Activated CD8-positive, alpha-beta memory T cell treated with anti-CD3 and anti-CD28 coated beads, Interleukin-2, amount 50 U/mL, for 48 hours (primary cell): ENCODE measurements at places on chromosomes 7 and 10.

DNA sequence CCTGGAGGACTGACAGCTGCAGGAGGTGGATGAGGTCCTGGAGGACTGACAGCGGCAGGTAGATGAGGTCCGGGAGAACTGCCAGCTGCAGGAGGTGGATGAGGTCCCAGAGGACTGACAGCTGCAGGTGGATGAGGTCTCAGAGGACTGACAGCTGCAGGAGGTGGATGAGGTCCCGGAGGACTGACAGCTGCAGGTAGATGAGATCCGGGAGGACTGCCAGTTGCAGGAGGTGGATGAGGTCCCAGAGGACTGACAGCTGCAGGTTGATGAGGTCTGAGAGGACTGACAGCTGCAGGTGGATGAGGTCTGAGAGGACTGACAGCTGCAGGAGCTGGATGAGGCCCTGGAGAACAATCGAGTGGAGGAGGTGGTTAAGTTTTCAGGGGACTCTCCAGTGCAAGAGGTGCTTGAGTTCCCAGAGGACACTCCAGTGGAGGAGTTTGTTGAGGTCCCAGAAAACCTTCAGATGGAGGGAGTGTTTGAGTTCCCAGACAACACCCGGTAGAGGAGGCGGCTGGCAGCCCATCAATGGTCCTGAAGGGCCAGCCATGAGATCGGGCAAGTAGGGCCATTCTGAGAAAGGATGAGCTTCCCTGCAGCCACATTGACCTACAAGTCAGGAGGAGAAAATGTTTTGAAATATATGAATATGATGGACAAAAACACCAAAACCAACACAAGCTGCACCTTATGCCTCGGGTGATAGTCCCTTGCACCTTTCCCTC lies 4.7 kb upstream of the EIF5AL1 start:
- no peak for DNase-seq

- DNase-seq = no peak
Observed at GRCh38 chr10:48700493-48700892, 15.8 kb downstream of the WDFY4 start.

DNA sequence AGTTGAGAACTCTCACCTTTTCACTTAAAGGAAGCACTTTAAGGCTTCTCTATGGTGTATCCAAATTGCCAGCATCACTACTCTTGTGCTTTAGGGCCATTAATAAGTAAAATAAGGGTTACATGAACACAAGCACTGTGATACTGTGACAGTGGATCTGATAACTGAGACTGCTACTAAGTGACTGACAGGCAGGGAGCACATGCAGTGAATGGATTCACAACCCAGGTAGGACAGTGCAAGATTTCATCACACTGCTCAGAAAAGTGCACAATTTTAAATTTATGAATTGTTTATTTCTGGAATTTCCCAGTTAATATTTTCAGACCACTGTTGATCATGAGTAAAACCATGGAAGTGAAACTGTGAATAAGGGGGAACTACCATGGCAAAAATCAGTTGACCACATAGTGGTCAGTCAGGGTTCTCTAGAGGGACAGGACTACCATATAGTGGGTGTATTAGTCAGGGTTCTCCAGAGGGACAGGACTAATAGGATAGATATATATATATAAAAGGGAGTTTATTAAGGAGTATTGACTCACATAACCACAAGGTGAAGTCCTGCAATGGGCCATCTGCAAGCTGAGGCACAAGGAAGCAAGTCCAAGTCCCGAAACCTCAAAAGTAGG lies 20.9 kb upstream of the CYP51A1 start:
- DNase-seq = no peak

- DNase-seq = no peak
Observed at GRCh38 chr7:100371561-100372171, 1.6 kb upstream of the PILRA start.

GRCh38 chr7:72313906-72314305 lies 98.2 kb downstream of the CALN1 start:
- no peak for DNase-seq

- no peak for DNase-seq
Observed at GRCh38 chr7:98930464-98930863, 52.1 kb downstream of the TRRAP start.

- no peak for DNase-seq
Observed at GRCh38 chr10:43256531-43257346, 10.1 kb downstream of the RASGEF1A start.

DNA sequence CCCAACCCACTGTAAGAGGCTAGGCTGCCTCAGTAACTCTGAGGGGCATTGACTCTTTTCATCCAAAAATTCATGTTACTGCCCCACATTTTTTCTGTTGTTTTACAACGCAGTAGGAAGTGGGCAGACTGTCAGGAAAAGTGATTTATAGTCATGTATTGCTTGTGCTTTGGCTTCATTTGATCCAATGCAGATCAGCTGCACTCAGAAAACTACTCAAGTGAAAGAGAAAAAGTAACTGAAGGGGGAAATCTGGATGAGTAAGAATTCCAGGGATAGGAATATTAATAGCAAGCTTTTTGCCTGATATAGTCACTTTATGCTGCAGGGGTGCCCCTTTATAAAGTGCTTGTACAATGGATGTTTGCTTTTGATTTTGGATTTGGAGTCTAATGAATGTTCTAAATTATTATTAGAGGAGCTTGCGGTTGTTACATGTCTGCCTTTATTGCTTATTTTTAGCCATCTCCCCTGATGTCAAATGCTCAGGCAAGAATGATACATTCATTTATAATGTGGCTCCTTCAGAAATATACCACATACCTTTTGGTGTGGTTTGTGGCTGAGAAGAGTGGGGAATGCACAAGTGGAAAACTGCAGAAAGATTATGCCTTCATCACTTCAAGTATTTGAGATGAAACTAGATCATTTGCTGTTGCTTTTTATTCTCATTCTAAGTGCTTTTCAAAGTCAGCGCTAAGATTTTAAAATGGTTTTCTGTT lies 86.1 kb downstream of the EGFR start:
- no peak for DNase-seq

DNA sequence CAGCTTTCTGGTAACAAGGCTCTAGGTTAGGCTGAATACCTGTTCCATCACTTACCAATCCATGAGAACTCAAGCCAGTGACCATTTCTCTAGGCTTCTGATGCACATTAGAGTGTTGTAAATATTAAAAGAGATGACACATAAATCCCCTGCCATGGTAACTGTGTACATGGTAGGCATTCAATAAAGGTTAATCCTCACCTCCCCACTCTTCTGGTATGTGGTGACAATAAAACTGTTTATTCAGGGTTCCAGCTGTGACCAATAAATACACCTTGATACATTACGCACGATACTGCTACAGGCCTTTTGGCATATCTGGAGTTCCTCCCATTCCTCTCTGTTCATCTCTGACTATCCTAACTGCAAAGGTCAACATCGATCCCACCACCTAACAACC lies 171.9 kb downstream of the SRPK2 start:
- DNase-seq = no peak

DNA sequence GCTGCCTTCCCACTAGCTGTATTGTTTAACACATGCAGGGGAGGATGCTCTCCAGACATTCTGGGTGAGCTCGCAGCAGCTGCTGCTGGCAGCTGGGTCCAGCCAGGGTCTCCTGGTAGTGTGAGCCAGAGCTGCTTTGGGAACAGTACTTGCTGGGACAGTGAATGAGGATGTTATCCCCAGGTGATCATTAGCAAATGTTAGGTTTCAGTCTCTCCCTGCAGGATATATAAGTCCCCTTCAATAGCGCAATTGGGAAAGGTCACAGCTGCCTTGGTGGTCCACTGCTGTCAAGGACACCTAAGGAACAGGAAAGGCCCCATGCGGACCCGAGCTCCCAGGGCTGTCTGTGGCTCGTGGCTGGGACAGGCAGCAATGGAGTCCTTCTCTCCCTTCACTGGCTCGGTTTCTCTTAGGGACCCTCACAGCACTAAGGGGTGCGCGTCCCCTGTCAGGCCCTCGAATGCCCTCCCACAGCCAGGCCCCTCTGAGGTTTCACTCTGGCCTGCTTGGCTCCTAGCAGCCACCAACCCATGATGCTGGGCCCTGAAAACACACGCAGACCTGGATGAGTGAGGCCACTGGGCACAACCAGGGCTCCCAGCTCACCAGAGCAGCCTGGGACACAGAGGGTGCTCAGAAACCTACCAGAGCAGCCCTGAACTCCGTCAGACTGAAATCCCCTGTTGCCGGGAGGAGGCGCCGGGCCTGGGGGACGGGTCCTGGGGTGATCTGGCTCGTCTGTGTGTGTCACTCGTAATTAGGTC lies 173.0 kb upstream of the LANCL2 start:
- DNase-seq = no peak

GRCh38 chr7:23114896-23115295 lies 9.3 kb downstream of the KLHL7 start:
- DNase-seq = no peak

DNA sequence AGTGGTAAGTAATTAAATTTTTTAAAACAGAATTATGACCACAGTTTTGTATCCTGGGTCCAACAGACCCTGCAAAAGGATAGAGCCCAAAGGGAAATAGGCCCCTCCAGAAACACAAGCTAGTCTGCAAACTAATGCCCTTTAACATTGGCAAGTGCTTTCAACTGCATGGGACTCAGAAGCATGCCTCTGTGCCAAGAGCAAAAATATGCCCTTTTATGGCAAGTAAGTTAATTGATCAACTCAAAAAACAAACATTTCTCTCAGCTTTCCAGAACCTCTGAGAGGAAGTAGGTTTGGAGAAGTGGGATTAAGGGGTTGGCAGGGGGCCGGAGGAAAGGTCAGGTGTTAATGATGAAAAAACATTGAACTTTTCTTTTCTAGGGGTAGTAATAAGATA lies 186.6 kb upstream of the PRSS1 start:
- no peak for DNase-seq

GRCh38 chr7:49433794-49434193 lies 339.6 kb upstream of the VWC2 start:
- no peak for DNase-seq

DNA sequence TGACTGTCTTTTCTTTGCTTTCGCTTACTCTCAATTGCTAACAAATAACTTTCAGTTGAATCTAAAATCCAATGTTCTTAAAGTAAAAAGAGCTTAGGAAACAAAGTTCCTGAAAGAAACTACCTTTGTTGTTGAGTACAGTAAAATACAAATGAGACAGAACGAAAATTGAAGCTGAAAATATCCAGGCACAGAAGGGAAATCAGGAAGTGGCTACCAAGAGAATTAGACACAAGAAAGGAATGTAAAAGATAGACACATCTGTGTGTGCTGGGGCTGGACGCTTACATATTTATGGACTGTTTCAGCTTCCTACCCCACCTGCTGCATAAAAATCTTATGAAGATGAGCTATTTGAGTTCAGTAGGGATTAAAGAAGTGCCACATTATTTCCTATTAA lies 161.7 kb upstream of the PLXDC2 start:
- no peak for DNase-seq

- no peak for DNase-seq
Observed at GRCh38 chr10:102675666-102676533, 31.6 kb downstream of the TRIM8 start.

DNA sequence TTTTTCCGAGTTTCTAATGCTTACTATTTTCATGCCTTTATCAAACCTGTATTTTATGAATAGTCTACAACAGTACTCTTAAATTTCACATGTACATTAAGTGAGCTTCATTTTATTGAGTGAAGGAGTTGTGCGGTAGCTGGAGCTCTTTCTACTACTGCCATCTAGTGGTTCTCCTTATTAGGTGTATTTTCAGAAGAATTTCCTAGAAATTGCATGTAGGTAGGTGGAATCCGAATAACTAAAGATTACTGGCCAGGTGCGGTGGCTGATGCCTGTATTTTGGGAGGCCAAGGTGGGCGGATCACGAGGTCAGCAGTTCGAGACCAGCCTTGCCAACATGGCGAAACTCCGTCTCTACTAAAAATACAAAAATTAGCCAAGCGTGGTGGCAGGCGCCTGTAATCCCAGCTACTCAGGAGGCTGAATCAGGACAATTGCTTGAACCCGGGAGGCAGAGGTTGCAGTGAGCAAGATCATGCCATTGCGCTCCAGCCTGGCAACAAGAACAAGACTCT lies 38.3 kb downstream of the LRRC72 start:
- no peak for DNase-seq

GRCh38 chr10:103630156-103630555 lies 136.7 kb downstream of the NEURL1 start:
- no peak for DNase-seq

GRCh38 chr7:49523870-49524269 lies 249.6 kb upstream of the VWC2 start:
- no peak for DNase-seq

GRCh38 chr7:85833066-85833465 lies 646.2 kb upstream of the SEMA3D start:
- DNase-seq = no peak

DNA sequence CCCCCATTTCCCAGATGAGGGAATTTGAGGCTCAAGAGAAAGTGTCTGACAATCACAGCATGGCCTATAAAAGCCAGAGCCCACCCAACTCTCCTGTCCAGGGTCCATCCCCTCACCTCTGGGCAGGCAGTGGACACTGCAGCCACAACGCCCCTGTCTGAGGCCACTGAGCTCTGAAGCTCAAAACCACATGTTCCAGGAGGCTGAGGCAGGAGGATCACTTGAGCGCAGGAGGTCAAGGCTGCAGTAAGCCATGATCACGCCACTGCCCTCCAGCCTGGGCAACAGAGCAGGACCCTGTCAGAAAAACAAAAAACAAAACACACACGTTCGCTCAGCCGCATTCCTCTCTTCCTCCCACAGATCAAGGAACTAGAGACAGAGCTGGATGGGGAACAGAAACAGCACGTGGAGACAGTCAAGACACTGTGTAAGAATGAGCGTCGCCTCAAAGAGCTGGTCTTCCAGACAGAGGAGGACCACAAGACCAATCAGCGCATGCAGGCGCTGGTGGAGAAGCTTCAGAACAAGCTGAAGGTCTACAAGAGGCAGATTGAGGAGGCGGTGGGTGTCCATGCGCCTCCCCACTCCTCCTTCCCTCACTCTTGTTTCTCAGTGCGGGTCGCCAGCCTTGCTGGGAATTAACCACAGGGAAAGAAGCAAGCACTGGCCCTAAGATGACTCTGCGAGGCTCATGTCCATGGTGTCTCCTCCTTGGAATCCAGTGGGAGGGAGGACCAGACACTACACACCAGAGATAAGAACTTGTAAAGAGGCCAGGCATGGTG lies 20.0 kb upstream of the ARPC1A start:
- no peak for DNase-seq

DNA sequence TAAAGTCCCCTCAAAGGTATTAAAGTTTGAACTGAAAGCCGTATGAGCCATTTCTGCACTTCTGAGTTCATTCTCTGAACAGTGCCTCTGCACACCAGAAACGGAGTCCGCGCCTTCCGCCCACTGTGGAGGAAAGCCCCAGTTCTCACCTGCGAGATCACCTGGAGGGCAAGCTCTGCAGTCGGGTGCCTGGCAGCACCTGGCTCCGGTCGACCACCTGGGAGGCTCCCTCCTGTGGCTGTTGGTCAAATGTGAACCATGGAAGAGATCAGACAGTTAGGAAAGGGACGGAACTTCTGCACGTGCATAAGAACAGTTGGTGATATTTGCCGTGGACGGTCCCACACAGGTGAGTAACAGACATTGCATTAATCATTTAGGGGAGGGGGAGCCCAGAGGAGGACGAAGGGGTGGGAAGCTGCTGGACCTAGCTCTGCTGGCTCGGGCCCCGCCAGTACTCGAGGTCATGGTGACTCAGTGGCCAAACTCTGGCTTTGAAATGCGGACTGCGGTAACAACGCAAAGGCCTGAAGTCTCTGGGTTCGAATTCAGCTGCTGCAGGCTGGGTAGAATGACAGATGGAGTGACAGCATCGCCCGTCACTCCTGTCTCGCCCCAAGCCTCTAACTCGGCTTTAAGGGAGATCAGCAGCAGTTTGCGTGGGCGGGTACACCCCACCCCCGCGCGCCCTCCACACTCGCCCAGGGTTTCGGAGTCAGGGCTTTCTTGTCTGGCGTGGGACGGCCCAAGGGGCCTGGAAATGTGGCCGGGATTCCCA lies 1.7 kb upstream of the DPYSL4 start:
- DNase-seq = no peak

GRCh38 chr7:49001610-49002033 lies 77.3 kb downstream of the CDC14C start:
- DNase-seq = no peak
